ENCODE measurements at places on chromosomes 3 and 15. TPM values are rescaled to one million over a fixed set of nuclear protein-coding genes. Genes with fewer than 3 reads are reported as not detected.
A peak's percentile ranks its signal among the peaks of the same experiment; 100 is the strongest.

The SOX14 gene
- not detected for total RNA-seq

The HACD2 gene
- 22.4 TPM for total RNA-seq

The CCR1 gene
- total RNA-seq: not detected

The ARGFX gene
- total RNA-seq: not detected

GRCh38 chr3:156676768-156677479 is 2.5 kb downstream of the TIPARP start:
- no peak for DNase-seq

GRCh38 chr3:154130540-154130939 is 9.3 kb downstream of the ARHGEF26 start:
- no peak for DNase-seq

GRCh38 chr3:27729325-27729724 is 7.2 kb upstream of the EOMES start:
- no peak for DNase-seq

DNA sequence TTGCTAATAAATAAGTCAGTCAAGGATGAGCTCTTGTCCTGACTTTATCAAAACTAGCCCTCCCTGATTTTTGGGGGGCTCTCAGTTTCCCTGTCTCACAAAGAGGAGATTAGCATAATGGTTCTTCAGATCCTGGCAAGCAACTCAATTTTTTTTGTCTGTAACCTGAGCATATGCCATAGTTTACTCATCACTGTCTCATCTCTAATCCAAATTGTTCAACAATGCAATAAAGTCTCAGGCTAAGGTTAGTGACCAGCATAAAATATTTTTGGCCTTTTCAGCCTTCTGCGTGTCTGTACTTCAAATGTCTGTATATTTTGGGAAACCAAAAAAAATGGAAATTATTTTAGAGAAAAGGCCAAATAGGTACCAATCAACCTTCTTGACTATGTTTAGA is 465.6 kb upstream of the TPRG1 start:
- DNase-seq: no peak

DNA sequence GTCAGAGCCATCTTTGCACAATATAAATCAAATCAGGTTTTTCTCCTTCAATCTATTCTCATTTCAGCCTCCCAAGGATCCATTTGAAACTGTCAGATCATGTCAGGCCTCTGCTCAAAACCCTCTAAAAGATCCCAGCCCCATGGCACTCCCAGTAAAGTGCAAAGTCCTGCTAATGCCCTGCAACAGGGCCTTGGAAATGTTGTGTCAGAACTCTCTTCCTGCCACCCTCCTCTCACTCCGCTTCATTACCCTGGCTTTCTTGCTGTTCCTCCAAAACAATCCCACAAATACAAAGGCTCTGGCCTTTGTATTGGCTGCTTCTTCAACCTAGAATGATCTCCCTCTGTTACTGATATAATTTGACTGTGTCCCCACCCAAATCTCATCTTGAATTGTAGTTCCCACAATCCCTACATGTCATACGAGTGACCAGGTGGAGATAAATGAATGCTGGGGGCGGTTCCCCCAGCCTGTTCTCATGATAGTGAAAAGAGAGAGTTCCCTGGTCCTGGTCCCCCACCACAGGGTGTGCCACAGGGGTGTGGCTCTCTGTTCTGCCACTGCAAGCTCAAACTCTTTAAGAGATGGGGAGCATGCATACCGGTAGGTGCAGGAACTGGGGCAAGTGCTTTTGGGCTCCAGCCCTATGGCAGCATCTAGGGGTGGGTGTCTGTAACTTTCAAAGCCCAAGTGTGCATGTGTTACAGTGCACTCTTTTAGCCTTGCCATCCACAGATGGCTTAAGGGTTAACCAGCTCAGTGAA is 22.9 kb upstream of the TRA2B start:
- no peak for DNase-seq

DNA sequence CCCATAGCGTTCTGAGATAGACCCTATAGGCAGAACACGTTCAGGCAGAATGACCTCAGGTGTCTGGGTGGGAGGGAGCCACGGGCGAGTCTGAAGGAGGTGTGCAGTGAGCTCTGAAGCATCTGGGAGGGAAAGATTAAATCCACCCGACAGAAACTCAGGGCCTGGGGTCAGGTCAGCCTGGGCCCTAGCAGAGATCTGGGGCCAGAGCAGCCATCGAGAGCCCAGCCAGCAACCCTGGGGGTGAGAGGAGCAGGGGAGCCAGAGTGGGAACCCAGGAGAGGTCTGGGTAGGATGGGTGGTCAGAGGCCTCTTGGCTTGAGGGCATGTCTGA is 22.1 kb downstream of the SNX33 start:
- DNase-seq: no peak

GRCh38 chr3:86793786-86794185 is 197.2 kb downstream of the VGLL3 start:
- no peak for DNase-seq

DNA sequence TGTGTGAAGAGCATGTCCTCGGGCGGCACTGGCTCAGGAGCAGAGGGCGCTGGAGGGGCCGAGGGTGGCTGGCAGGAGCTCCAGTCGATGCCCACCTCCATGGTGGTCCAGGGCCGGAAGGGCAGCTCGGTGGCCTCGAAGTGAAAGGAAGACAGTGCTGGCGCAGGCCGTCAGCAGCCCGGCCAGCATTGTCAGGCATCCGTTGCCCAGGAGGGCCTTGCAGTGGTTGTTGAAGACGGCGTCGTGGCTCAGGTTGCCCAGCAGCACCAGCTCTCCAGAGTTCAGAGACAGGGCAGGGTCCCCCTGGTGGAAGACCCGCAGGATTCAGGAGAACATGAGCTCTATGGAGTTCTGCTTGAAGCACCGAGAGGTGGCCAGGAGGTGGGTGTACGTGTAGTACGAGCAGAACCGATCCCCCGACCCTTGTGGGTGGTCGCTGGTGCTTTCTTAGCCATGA is 16.5 kb upstream of the SIAH2 start:
- DNase-seq: no peak

- peak; percentile 8 for DNase-seq
Observed at GRCh38 chr15:68843425-68844311, 23.0 kb upstream of the ANP32A start.

- no peak for DNase-seq
Observed at GRCh38 chr3:177193688-177194268, 3.5 kb downstream of the TBL1XR1 start.
